GM18507 (cell line): ENCODE measurements at places on chromosomes 7 and 10.

DNA sequence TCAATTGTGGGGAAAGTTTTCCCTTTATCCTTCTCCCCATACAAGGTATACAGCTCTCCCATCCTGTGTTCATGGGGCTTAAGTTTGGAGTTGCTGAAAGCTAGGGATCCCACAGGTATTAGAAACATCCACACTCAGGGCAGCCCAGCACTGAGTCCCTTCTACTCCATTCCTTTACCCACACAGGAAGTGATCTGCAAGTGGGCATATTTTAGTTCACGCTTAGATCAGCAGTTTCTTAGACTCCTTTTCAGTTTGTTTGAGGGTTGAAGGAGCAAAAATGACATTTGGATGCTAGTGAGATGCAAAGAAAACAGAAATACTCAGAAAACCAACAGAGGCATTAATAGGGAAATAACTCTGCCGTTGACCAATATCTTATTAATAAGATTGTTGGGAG lies 134.7 kb downstream of the VPS50 start:
- no peak for DNase-seq

GRCh38 chr10:12707461-12708185 lies 293.9 kb downstream of the CCDC3 start:
- no peak for DNase-seq

GRCh38 chr7:102992938-102993717 lies 80.3 kb downstream of the LRRC17 start:
- DNase-seq: no peak

DNA sequence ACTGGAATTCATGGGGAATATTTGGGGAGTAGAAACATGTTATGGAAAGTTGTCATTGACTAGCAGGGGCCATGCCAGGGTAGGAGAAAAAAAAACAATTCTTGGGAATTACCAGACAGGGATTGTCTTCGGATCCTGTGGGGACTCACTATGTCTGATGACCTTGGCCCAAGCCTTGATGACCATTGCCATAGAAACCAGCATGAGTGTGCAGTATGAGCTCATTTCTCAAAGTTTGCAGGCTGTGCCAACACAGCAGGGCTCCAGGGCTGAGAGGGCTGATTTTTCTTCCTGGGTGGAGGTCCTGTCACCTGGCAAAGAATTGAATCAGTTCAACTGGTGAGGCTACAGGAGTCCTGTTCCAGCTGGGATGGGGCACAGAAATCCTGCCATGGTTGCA lies 198.3 kb downstream of the ADRA2A start:
- DNase-seq: no peak

DNA sequence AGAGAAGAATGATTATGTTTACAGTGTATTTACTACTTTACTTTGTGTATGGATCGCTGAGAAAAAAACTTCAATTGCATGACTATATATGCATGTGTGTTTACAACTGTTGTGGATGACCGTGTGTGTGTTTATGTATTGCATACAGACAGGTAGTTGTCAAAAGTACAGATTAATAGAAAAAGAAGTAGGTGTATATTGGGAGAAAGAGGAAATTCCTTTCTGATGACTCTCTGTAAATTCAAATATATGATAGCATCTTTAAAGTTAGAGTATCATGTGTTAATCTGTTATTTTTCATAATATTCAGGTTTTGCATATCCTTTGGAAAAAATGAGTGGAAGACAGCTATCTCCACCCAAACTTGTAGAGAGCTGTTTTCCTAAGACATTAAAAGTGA lies 160.4 kb upstream of the AGR3 start:
- DNase-seq: no peak

GRCh38 chr7:38318803-38319416 lies 45.5 kb upstream of the TARP start:
- peak; percentile 45 for DNase-seq

- DNase-seq: no peak
Measured at GRCh38 chr10:666237-667012, 23.0 kb downstream of the DIP2C start.

GRCh38 chr7:63071396-63071795 lies 927.3 kb upstream of the ZNF722 start:
- no peak for DNase-seq

GRCh38 chr7:35781200-35781701 lies 19.6 kb upstream of the SEPTIN7 start:
- no peak for DNase-seq

- DNase-seq: peak; percentile 78
Measured at GRCh38 chr10:102395400-102396316, at the start of gene NFKB2. Gene NFKB2, plus strand, starts transcription at chr10:102395705. Its CDS starts 255 bp downstream, at chr10:102395960.

GRCh38 chr10:124338276-124338925 lies 80.3 kb downstream of the OAT start:
- no peak for DNase-seq

DNA sequence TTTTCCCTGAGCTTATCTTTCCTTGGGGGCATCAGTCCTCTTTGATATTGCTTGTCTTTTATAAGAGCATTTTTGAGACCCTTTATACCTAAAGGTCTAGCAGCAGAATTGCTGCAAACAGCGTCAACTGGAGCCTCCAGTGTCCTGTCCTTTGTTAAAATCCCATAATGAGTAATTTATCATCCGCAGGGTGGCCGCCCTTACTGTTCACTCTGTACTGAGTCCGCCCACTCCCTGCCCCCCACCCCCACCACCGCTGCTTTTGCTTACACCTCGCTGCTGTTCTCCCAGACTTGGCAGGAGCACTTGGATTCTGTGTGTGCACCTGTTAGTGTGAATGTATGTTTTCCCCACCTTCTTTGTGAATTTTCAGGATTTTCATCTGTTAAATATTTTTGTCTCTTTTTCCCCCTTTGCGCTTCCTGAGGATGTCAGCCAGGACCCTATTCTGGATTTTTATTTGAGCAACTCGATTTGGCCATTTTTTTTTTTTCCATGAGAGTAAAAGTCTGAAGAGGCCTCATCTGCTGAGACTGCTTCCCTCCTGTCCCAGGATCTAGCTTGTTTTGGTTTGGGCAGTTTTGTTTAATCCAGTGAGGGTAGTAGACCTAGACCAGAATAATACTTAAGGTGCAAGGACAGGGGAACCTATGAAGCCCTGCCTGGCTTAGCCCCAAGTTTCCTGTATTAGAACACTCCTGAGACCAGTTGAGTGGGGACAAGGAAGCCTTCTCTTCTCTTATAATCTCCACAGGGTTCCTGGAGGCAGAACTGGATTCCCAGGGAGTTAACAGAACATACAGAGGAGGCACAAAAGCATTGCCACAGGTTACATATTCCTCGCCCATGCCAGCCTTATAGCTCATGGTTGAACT lies 8.2 kb downstream of the AGFG2 start:
- DNase-seq: no peak

DNA sequence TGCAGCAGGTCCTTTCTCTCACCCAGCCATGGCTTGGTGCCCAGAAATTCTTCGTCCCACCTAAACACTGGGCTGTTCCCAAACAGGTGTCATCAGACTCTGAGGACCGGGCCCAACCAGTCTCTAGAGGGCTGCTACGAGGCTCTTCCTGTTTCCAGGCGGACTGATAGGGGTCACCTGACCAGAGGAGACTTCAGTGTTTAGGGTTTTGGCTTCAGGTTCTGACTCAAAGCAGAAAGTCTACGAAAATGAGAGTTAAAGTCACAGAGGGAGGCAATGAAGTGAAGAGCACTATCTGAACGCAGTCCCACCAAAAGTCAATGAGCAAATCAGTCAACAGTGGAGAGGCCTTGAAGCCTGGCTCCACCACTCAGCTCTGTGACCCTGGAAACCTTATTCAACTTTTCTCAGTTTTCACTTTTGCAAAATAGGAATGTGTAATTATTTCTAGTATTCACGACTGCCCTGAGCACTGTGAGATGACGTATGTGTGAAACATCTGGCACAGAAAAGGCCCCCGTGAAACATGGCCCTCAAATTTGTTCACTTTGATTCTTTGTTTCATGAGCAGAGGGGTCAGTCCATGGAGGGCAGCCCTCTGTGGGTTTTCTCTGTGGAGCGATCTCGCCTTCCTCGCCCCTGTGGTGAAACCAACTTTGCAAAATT lies 189.9 kb upstream of the PDE1C start:
- peak; percentile 33 for DNase-seq

DNA sequence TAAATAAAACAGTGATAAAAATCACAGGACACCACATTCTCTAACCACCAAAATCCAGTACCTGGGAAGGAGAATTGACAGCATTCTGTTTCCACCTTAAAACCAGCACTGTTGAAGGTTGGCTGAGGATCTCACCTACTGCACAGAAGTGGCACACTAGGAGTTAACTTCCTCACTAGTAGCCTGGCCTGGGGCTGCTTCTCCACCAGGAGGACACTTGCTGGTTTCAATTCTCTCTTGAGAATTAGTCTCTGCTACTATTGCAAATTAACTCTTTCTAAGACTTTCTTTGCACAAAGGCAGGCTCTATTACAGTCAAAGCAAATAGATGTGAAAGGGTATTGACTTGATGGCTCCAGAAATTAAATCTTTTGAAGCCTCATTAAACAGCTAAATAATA lies 2.3 kb upstream of the CTTNBP2 start:
- no peak for DNase-seq

GRCh38 chr10:47051741-47052238 lies 140.6 kb downstream of the PTPN20 start:
- DNase-seq: no peak

DNA sequence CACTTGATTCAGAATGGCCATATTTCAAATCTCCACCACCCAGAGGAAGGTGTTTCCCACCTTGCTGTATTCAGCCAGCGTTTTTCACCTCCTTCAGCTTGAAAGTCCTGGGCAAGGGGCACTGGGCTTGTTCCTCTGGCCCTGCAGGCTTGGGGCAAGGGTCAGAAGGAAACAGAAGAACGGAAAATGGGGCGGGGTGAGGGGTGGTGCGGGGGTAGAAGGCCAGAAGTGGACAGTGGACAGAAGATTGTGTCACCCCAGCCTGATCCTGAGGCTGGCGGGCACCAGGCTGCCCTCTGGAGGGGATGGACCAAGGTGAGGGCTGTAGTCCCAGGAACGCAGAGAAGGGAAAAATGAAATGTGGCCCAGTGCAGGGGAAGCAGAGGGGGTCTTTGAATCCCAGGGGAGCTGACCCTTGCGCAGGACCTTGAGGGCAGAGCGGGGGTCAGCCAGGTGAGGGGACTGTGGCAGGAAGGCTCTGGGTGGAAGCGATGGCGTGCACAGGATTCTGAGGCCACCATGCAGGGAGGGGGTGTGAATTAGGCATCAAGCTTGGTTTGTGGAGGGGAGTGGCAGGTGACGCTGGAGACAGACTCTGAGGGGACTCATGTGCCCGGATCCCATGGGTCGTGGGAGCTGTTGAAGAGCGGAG lies 23.0 kb downstream of the TMEM120A start:
- no peak for DNase-seq

- no peak for DNase-seq
Measured at GRCh38 chr7:3259711-3260400, 41.2 kb upstream of the SDK1 start.

- no peak for DNase-seq
Measured at GRCh38 chr7:40959955-40960354, 742.9 kb downstream of the INHBA start.

DNA sequence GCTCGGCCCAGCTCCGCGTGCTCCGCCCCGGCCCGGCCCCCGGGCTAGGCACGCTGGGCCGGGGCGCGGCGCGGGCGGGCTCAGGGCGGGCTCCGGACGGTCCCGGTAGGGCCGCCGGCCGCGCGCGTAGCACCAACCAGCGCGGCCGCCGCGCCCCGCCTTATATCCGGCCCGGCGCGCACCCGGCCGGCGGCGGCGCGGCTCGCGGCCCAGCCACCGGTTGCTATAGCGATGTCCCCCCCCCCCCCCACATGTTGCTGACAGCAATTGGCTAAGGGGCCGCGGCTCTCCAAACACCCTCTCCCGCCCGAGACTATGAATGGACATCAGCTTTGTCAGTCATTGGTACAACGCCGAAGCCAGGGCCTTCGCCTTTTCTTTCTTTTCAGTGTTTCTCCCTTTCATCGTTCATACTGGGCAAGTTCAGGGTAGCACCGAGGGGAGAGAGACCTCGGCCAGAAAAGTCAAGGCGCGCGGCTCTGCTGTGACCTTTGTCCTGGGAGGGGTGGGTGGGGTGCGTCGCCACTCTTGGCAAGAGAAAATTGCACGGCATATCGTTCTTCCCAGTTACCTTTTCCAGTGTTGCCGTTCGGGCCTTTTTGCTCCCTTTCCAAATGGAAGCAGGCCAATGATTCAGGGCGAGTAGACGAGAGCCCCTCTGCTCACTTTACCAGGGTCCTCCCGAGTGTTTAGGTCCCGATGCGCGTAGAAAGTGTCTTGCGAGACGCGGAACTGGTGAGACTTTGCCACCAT lies 354.2 kb downstream of the DNAJB6 start:
- DNase-seq: no peak

DNA sequence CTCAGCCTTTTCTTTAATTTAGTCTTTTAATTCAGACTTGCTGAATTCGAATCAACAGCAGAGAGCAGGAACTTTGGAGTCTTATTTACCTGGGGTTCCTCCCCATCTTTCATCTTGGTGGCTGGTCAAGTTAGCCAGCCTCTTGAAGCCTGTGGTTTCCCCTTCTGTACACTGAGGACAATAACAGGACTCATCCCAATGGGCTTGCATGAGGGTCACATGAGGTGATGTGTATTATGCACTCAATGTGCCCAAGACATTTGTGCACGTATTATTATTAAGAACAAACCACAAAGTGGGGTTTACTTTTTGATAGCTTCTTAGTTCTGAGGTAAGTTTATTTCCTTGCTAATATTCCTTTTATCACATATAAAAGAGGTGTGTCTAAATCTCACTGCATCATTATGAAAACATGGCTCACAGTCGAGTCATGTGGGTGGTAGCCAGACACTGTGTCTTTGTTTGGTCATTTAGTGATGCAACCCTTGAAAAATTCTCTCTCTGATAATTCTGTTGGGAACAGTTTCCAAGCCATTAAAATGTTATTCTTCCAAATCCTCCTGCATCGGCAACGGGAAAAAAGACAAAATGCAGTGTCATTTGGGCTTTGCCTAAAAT lies 86.5 kb upstream of the GRB10 start:
- no peak for DNase-seq

GRCh38 chr7:127911968-127912511 lies 119.2 kb downstream of the LRRC4 start:
- DNase-seq: no peak

GRCh38 chr7:82441669-82442478 lies 1.7 kb downstream of the CACNA2D1 start:
- no peak for DNase-seq

GRCh38 chr7:134811765-134812164 lies 32.3 kb downstream of the CALD1 start:
- DNase-seq: no peak

DNA sequence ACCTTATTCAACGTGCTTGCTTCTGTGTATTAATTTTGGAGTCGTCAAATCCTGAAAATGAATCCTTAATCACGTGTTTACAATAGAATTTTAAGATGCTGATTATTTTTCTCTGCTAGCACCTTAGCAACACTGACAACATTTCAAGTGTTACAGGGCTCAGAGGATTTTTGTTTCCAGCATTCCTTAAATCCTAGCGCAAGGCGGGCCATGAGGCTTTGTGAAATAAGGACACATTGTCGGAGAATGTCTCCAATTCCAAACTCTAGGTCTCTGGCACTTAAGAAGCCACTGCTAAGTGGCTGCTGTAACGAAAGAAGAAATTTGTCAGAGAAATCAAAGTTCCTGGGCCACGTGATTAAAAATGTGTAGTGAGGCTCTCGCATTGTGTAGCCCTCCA lies 390.9 kb upstream of the CELF2 start:
- no peak for DNase-seq
